ENCODE measurements at places on chromosomes 7 and 10.
A peak's percentile ranks its signal among the peaks of the same experiment; 100 is the strongest.

- no peak for DNase-seq
These were observed 21.7 kb upstream of the KEL start for GRCh38 chr7:142983825-142984224.

DNA sequence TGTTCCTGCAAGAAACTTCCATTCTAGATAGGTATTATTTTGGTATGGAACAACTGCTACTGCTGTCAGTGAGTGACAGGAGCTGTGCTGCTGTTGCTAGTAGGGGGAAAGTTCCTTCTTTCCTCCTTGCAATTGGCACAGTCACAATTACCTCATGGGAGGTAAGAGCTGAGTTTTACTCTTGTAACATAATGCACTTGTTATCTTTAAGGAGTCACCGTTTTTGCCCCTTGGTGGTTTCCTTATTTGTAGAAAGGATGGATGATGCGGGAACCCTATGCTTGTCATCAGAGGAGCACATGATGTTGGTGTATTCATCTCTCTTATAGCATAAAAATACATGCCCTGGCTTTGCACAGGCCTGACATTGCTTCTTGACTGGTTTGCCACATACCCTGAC is 234.7 kb upstream of the NPY start:
- DNase-seq, result no peak

- no peak for DNase-seq
These were observed 192.8 kb downstream of the SH2D4B start for GRCh38 chr10:80730522-80730921.

DNA sequence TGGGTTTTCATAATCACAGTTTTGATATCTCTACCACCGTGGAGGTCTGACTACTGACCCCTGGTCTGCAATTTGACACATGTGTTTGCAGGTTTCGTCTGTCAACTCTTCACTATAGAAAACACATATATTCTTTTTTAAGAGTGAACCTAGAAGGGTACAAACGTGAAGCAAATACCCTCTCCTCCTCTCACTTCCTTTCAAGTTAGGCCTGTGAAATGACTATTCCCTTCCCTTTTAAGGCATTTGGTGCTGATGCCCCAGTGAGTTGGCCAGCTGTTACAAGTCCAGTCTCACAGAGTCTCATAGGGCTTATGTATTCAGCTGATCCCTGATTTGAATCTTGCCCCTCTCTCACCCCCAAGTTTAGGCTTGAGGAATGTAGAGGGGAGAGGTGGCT is 742.0 kb upstream of the IGFBP3 start:
- DNase-seq, result no peak

GRCh38 chr7:39911167-39911566 is 38.9 kb upstream of the CDK13 start:
- no peak for DNase-seq

- DNase-seq, result peak; percentile 84
These were observed 48.5 kb downstream of the CALD1 start for GRCh38 chr7:134827889-134828288.

GRCh38 chr10:129057856-129058663 is 409.0 kb upstream of the MGMT start:
- DNase-seq, result no peak

DNA sequence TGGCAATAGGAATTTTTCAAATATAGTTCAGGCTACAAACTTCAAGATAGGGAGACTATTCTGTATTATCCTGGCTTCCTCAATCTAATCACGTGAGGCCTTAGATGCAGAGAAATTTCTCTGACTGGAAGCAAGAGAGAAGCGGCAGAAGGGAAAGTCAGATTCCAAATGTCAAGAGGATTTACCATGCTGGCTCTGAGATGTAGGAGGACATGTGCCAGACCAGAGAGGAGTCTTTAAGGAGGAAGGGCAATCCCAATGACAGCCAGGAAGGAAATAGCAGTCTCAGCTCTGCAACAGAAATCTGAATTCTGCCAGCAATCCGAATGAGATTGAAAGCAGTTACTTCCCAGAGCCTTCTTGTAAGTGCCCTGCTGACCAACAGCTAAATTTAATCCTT is 57.4 kb downstream of the NUTM2E start:
- DNase-seq, result no peak

GRCh38 chr7:21767300-21767900 is 178.3 kb downstream of the CDCA7L start:
- peak; percentile 14 for DNase-seq

- DNase-seq, result peak; percentile 82
These were observed 114.5 kb downstream of the PLCE1 start for GRCh38 chr10:94108200-94108599.

GRCh38 chr7:24974026-24974832 is 5.7 kb downstream of the OSBPL3 start:
- DNase-seq, result no peak

GRCh38 chr10:9709849-9710248 is 1307.8 kb upstream of the CELF2 start:
- peak; percentile 2 for DNase-seq

DNA sequence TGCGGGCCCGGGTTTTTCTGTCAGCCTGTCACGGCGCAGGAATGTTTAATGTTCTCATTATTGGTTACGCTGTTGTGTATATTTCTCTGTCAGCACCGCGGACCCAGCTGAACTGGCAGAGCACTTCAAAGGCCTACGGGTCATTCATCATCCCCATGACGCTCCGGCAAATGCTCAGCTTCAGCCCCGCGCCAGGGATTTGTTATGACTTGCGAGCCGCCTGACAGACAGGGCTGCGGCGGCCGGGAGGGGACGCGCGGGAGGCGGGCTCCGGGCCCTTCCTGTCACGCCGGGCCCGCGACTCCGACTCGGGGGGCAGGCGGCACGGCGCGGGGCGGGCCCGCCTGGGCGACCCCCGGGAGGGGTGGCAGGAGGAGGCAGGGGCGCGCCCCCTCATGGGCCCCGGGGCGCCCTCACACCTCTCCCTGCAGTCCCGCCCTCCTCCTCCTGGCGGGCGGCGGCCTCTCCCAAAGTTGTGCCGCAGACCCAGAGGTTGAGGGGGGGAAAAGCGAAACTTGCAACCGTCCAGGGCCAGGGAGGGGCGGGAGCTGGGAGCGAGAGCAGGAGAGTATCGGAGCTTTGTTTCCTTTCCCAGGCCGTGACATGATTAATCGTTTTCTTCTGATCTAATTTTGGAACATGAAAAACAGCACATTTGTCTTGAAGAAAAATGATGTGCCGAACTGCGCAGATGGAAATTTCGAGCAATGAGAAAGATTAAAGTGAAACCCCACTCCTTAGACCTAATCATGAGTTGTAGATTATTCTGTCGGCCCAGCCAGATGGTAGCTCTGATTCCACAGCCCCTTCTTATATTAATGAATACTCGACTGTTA is 59.3 kb upstream of the COMTD1 start:
- peak; percentile 90 for DNase-seq

- no peak for DNase-seq
These were observed 31.2 kb downstream of the XPNPEP1 start for GRCh38 chr10:109892117-109892516.

GRCh38 chr10:122774231-122774630 is 71.4 kb downstream of the CUZD1 start:
- DNase-seq, result no peak

GRCh38 chr10:131928248-131929095 is 27.7 kb downstream of the PPP2R2D start:
- DNase-seq, result no peak

- DNase-seq, result no peak
These were observed 2.1 kb upstream of the H2AZ2 start for GRCh38 chr7:44849885-44850544.

GRCh38 chr7:100008525-100008924 is 6.9 kb upstream of the ZKSCAN1 start:
- no peak for DNase-seq

- DNase-seq, result no peak
These were observed 94.7 kb downstream of the SORBS1 start for GRCh38 chr10:95466436-95466835.
